ENCODE measurements at places on chromosomes 2 and 18.

DNA sequence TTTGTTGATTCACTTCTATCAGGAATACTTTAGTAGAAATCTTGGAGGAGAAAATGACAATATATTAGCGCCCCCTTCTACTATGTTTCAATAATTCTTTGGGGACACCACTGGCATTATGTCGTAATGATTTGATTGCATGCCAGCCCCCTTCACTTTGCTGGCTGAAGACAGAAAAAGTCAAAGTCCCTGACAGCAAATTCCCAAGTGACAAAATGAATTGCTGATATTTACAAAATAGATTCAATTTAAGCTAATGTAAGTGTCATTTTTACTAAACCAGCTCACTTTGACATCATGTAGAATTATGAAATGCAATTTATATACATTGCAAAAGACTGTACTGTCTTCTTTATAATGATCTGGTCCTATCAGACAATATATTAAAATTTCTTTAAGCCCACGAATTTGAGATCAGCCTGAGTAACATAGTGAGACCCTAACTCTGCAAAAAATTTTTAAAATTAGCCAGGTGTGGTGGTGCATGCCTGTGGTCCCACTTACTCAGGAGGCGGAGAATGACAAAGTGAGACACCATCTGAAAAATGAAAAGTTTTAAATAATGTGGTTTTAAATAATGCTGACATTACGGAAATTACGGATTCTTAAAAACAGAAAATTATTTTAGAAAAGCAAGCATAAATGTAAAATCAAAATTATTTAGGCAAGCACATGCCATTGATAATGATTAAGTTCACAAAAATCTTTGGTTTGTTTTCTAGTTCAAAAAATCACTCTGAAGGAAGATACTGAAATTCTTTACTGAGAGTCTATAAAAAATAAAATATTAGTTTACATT is 520.1 kb upstream of the PKDCC start:
- DNase-seq, result no peak

GRCh38 chr18:78422336-78422735 is 557.3 kb upstream of the SALL3 start:
- no peak for DNase-seq

GRCh38 chr2:111519071-111519470 is 364.9 kb downstream of the ANAPC1 start:
- DNase-seq, result no peak

DNA sequence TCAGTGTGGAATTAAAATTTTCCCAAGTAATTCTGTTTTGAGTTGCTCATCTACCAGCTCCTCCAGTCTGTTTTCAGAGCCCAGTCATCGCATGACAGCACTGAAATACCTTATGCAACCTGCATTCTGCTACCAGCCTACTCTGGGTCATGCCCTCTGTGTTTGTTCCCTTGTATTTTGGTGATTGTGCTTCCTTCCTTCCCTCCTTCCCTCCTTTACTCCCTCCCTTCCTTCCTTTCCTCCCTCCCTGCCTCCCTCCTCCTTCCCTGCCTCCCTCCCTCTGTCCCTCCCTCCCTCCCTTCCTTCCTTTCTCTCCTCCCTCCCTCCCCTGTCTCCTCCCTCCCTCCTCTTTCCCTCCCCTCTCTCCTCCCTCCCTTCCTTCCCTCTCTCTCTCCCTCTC is 289.6 kb downstream of the CDH2 start:
- DNase-seq, result no peak

DNA sequence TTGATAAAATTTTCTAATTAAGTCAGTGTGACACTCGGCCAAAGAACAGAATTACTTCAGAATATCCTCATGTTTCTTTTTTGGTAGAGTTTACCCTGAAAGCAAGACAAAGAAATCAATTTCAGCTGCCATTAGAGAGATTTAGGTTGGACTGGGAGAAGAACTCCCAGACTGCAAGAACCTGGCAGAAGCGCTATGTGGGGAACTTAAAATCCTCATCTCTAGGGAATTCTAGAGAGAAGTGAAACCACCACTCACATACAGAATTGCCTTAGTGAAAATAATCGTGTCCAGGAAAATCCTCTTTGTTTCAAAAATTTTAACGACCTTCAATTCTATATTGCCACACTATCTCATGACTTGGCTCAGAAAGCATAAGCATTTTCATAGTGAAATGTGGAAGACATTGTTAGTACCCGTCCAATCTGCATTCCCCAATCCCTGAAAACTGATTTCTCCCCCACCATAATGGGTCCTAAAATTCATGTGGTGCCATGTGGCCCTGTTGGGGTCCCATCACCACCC is 297.3 kb upstream of the MEIS1 start:
- no peak for DNase-seq

- DNase-seq, result no peak
Measured at GRCh38 chr2:11683966-11684365, 14.0 kb upstream of the NTSR2 start.

GRCh38 chr2:134706587-134707329 is 12.0 kb downstream of the TMEM163 start:
- DNase-seq, result no peak

- no peak for DNase-seq
Measured at GRCh38 chr2:96486696-96487095, 18.5 kb downstream of the NEURL3 start.

DNA sequence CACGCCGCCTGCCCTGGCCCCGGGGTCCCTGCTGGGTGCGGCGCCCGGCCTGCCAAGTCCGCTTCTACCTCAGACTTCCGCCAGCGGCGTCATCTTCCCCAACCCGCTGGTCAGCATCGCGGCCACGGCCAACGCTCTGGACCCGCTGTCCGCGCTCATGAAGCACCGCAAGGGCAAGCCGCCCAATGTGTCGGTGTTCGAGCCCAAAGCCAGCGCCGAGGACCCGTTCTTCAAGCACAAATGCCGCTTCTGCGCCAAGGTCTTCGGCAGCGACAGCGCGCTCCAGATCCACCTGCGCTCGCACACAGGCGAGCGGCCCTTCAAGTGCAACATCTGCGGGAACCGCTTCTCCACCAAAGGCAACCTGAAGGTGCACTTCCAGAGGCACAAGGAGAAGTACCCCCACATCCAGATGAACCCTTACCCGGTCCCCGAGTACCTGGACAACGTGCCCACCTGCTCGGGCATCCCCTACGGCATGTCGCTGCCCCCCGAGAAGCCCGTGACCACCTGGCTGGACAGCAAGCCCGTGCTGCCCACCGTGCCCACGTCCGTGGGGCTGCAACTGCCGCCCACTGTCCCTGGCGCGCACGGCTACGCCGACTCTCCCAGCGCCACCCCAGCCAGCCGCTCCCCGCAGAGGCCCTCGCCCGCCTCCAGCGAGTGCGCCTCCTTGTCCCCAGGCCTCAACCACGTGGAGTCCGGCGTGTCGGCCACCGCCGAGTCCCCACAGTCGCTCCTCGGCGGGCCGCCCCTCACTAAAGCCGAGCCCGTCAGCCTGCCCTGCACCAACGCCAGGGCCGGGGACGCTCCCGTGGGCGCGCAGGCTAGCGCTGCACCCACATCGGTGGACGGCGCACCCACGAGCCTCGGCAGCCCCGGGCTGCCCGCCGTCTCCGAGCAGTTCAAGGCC is 13.7 kb downstream of the SALL3 start:
- DNase-seq, result no peak

DNA sequence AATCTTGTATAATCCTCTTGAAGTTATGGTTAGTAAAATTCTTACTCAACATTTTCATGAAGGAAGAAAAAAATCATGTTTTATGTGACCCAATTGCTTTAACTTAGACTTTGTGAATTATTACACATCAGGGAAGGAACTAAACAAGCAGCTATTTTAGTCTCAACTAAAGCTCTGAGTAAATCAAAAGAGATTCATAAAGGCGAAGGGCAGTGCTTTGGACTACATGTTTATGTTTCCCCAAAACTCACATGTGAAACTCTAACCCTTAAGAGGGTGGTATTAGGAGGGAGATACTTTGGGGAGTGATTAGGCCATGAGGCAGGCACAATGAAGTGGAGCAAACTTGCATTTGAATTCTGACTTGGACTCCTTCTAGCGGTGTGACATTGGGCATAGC is 283.7 kb upstream of the POU3F3 start:
- DNase-seq, result no peak

DNA sequence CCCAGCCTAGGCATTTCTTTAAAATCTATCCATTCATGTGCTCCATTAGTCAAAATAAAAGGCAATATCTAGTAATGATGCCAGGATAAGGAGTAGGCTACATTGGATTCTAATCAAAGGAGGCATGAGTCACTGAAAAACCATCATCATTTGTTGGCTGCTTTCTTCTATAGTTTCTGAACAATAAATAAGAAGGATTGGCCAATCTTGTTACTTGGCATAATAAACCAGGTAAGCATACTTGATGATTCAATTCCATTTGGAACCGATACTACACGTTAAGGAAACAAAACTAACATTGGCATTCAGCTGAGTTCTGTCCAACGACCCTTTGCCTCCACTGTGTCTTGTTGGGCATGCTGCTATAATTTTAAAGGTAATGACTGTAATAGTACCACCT is 27.2 kb downstream of the ATP8B1 start:
- DNase-seq, result no peak

- no peak for DNase-seq
Measured at GRCh38 chr2:216505133-216506106, 6.8 kb downstream of the RPL37A start.

DNA sequence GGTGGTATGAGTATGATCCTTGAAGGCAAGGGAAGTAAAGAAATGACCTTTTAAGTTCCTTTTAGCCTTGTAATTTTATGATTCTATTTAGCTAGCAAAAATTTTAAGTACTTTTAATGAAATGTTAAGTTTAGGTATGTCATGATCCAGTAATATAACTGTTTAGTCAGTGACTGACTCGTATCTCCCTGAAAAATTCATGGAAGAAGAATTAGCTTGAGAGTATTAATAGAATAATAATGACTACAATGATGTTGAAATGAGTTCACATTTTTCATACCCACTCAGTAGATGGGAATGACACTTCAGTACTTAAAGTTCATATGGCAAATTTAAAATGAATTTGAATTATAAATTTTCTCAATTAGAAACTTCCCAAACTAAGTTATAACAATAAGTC is 14.6 kb downstream of the RAB3GAP1 start:
- no peak for DNase-seq

DNA sequence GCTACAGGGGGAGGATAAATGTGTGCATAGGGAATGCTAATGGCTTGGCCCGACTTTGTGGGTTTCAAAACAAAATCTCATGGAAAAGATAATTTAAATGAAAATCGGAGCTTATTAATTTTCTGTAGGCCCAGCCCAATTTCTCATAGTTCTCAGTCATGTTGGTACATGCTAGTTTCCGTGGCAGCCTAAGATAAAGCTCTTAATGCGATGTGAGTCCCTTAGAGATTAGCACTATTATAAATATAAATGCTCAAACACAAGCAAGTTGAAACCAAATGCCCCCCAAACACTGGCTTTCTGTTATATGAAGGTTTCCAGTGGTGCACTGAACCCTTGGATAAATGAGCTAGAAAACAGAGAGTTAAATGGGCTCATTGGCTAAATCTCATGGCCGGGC is 168.0 kb downstream of the BCL2 start:
- no peak for DNase-seq

DNA sequence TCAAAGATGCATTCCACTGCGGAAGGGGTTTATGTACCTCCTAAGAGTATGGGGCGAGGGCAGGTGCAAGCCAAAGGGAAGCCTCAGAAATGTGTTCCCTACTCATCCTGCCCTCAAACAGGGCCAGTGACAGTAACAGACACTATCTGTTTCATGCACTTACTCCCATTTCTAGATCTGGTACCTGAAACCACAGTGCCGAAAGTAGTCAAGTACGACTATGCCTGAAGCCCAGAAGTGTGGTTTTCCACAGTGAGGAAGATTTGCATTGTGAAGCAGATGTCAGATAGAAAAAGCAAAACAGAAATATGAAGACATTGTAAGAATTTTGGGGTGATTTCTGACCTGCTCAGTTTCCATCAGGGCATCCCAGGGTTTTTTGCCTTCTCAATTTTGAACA is 748.7 kb downstream of the RNF144A start:
- DNase-seq, result no peak

DNA sequence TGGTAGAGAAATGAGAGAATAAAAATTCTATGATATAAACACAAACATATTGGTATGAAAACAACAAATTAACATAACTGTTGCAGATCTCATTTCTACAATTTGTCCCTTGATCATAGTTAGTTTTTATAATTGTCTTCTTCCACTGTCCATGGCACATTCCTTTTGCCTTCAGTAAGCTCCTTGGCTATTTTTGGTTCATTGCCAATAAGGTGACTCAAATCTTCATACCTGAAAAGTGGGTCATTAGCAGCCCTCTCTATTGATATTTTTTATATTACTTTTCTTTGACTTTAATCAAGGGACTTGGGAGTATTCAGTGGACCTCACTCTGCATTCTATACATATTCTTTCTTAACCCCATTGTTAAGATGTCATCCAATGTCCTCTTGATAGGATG is 552.9 kb downstream of the TDRD15 start:
- no peak for DNase-seq

- no peak for DNase-seq
Measured at GRCh38 chr18:51133580-51134160, 63.8 kb downstream of the MEX3C start.

- DNase-seq, result peak; percentile 25
Measured at GRCh38 chr18:48841381-48842258, 109.1 kb downstream of the SMAD7 start.

DNA sequence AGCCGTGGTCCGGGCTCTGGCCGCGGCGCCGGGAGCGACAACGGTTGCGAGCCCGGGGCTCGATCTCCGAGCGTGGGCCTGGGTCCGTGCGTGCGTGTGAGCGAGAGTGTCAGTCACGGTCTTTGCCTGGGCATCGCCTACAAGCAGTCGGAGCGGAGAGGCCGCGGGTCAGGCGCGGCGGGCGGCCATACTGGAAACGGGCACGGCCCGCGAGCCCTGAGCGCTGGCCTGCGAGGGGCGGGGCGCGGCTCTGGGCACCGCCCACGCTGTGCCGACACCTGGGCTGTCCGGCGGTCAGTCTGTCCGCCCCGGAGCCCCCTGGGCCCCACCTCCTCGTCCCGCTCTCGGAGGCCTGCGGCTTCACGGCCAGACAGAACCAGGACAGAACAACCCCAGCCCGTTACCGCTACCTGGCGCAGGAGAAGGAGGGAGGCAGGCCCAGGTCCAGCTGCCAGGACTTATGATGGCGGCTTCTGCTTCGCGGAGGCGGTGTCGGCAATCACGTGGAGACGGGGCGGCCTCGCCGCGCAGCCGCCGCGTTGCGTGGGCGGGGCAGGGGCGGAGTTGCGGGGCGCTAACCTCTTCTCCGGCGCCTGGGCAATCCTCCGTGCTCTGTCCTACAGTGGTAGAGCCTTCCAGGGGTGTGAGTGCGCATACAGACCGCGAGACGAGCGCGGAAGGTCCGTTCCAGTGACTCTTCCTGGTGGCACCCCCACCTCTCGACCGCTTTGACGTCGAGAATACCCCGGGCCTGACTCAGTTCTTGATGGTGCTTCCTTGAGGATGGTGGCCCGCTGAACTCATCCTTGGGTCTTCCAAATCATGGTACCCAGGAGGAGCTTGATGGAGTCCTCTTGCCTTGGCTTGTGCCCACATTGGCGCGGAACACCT is at the start of gene TMEM131:
Gene TMEM131, minus strand, starts transcription at position 215 of the 891 bp plus-strand sequence. CDS start 286 bp downstream, outside the sequence.
- peak; percentile 91 for DNase-seq
